ENCODE measurements at places on chromosomes 2 and 18. TPM values are rescaled to one million over a fixed set of nuclear protein-coding genes. Genes with fewer than 3 reads are reported as not detected.

GRCh38 chr2:156517419-156517818 is 81.2 kb downstream of the GPD2 start:
- no peak overlapping the region for H3K4me3 ChIP-seq
- H3K27ac ChIP-seq = no peak overlapping the region
- H3K4me1 ChIP-seq = peaks cover 2% of the 10 kb centered on the region
- no peaks in the 10 kb centered on the region for H3K27me3 ChIP-seq
- H3K36me3 ChIP-seq = no peaks in the 10 kb centered on the region
- DNase-seq = no peak

DNA sequence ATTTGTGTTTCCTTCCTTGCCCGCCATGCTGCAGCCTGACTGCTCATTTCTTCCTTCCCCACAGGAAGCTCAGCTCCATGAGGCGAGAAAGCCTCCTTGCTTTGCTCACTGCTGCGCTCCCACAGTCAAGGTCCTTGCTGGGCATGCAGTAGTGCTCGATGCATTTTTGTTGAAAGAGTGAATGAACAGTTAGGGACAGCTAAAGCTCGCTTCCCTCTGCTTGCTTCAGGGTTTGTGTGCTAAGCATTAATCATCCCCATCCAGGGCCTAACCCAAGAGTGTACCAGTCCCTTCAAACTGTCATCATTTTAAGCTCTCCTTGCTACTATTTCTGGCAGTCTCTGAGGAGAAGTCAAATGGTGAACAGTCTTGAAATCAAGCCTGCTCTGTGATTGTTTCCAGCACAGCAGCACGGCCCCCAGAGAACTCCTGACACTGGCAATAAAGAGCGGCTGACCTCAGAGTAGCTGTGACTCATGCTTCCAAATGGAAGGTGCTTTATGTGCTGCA is 171.7 kb upstream of the SOX11 start:
- no peaks in the 10 kb centered on the region for H3K4me1 ChIP-seq
- no peak for DNase-seq
- H3K27ac ChIP-seq = no peak overlapping the region
- H3K36me3 ChIP-seq = no peaks in the 10 kb centered on the region

GRCh38 chr2:230759481-230760167 is 47.0 kb downstream of the CAB39 start:
- no peak overlapping the region for H3K4me3 ChIP-seq
- DNase-seq = no peak
- H3K27ac ChIP-seq = no peak overlapping the region

Gene DAPL1
- total RNA-seq = 1.6 TPM

Gene DUSP2
- total RNA-seq = 1.4 TPM

All from ovary (tissue), 10 donors.